ENCODE measurements at places on chromosomes 1 and 21.
A peak's percentile ranks its signal among the peaks of the same experiment; 100 is the strongest.

DNA sequence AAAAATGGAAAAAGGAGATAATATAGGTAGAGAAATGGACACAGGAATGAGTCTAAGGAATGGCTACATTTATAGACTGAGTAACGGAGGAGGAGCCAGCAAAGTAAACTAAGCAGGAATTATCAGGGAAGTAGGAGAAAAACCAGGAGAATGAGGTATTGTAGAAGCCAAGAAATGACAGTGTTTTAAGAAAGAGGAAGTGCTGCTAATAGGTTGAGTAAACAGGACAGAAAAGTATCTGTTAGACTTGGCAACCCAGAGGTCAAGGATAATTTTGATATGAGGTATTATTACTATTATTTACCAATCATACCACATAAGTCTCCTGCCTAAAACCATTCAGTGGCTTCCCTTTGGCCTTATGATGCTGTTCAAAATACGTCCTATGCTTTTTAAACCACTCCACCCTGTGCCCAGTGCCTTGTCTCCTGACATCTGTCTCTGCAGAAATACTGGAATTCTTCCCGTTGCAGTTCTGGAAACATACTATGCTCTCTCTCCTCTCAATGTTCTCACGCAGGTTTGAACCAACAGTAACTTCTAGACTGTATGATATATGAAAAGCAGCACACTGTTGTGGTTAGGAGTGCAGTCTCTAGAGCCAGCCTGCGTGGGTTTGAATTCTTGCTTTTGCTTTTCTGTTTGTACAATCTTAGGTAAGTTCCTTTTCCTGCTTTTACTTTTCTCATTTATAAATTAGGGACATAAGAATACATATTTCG is 24.6 kb upstream of the NEK7 start:
- no peak for DNase-seq

DNA sequence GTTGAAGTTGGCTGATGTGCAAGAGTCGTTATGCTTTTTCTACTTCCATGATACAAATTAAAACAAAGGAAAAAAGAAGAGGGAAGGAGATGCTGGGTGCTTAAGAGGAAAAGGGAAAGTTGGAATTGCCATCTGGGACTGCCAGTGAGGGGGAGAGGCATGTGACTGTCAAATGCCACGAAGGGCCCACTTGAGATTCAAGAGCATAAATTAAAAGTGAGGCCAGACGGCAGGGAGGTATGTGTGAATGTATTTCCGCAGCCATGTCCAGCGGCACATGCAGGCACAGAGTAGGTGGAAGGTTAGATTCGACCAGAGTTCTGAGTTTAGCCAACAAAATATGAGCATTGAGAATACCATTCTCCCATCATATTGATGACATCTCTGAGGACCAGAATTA is 32.0 kb downstream of the NFASC start:
- no peak for DNase-seq

DNA sequence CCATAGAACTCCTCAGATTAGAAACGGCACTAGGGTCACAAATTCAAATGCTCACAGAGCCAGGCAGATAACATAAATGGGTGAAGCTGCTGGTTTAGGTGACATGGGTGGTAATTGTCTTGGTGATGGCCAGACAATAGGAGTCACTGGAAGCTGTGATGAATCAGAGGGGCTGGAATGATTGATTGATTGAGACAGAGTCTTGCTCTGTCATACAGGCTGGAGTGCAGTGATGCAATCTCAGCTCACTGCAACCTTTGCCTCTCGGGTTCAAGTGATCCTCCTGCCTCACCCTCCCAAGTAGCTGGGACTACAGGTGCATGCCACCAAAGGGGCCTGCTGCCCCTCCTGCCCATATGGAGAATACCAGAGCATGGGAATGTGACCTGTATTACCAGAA is 63.0 kb downstream of the HIVEP3 start:
- DNase-seq = no peak

DNA sequence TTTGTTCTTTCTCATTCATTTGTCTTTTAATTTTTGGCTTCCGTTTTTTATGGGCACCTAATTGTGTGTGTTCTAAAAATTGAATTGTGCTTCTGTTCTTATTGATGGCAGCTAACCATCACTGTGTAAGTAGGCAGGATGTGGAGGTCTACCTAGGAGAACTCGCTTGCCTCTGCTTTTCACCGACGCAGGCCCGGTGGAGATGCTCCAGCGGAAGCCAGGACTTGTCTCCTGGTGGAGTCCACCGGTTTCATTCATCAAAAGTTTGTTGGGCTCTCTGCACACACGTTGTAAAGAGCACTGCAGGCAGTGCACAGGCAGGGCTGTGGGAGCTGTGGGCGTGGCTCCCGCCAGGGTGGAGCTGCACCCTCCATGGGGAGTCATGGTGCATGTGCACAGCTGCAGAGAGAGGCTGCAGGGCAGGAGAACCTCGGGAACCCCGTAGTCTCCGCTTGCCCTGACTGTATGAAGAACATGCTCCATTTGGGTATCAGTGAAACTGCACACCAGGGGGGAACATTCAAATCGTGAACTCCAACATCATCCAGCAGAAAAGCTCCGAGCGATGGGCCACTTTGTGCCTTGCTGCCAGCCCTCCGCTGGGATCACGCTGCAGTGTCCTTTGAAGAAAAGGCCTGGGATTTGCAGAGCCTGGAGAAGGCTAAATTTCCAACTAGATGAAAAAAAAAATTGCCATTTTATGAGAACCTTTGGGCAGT is 6.0 kb upstream of the C1orf174 start:
- DNase-seq = no peak

DNA sequence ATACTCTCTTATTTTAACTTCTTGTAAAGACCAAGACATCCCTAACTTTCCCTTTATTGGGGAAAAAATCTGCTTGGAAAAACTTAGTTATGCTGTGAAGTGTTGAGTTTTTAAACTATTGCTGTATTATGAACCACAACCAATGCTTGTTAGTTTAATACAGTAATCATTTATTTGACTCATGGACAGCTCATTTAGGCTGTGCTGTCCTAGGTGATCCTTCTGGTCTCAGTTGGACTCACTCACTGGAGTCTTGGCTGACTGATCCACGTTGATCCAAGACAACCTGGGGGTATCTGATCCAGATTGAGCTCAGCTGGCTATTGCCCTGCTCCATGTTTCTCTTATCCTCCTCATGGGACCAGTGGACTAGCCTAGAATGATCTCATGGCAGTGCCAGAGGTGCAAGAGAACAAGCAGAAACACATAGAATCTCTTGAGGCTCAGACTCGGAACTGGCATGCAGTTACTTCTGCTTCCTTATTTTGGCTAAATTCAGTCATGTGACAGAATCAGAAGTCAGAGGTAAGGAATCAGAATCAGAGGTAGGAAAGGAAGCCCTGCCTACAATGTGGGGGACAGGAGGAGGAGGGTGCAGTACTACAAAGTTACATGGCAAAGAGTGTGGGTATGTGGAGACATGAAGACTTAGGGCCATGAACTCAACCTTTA is 156.5 kb downstream of the FGGY start:
- no peak for DNase-seq

- DNase-seq = no peak
These were observed 2.8 kb downstream of the PPIH start for GRCh38 chr1:42660907-42661500.

- DNase-seq = no peak
These were observed 57.0 kb downstream of the PTP4A2 start for GRCh38 chr1:31880957-31881687.

GRCh38 chr1:19240673-19241538 is 10.4 kb downstream of the EMC1 start:
- DNase-seq = peak; percentile 98

- DNase-seq = no peak
These were observed 237.3 kb downstream of the SLC44A5 start for GRCh38 chr1:75373542-75374159.

DNA sequence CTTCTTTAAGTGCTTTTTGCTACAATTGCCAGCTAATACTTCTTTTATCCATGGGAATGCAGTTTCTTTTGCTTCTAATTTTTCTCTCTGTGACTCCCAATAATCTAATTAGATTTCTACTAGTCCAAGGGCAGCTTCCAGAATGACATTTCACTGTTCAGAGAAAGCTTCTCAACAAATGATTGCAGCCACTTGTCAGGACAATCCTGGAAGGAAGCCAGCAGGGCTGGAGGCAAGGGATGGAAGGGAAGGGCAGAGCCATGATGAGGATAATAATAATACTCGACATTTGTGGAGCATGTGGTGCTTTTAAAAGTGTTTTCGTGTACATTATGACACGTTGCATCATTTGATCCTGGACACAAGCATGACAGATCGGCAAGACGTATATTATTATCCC is 19.4 kb downstream of the F11R start:
- no peak for DNase-seq

Measured in NCI-H82 (cell line).